IMR-90 (cell line): ENCODE measurements at places on chromosomes 3 and 15. TPM values are rescaled to one million over a fixed set of nuclear protein-coding genes. Genes with fewer than 3 reads are reported as not detected.
A peak's percentile ranks its signal among the peaks of the same experiment; 100 is the strongest.

DNA sequence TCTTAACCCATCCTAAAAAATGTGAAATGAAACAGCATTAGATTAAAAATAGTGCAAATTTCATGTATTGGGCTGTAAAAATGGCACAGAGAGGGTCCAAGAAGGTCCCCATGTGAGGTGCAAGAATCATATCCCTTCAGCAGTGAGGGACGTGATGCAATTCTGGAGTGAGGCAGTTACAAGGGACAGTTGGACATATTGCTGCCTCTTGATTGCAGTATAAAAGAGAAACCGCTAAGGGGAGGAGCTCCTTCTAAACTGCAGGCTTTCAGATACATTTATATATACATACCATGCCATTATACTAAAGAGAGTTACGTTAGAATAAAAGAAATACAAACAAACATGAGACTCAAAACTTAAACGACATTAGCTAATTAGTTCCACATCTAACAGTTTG is 304.2 kb upstream of the CTNNB1 start:
- no peak for DNase-seq

GRCh38 chr15:67899596-67900283 is 59.9 kb upstream of the RNU6-1 start:
- no peak for DNase-seq

DNA sequence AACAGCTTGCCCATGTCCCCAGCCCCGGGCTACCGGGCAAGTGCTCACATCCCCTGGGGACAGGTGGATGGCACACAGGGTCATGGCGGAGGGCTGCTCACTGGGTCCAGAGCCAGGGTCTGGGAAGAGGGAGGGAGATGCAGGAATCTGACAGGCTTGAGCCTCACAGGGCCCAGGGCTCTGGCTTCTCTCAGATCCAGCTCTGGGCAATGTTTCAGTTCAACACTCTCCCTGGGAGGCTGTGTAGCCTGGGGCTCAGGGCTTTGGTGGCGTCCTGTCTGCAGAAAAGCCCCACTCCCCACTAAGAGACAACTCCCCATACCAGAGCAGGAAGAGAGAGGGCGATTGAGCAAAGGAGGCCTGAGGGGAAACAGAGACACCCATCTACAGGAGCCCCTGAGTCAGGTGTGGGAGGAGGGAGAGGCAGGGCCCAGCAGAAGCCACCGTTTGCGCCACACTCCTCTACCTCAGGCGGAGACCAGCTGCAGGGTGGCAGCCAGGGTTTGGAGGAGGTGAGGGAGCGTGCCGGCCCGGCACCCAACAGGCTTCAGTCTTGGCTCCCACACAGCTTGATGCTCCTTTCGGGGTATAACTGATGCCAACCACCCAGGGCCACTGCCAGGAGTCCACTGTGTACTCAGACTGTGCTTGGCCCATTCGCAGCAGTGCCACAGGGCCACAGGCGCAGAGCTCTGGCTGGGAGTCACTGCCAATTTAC is 16.8 kb upstream of the SRP14 start:
- no peak for DNase-seq

DNA sequence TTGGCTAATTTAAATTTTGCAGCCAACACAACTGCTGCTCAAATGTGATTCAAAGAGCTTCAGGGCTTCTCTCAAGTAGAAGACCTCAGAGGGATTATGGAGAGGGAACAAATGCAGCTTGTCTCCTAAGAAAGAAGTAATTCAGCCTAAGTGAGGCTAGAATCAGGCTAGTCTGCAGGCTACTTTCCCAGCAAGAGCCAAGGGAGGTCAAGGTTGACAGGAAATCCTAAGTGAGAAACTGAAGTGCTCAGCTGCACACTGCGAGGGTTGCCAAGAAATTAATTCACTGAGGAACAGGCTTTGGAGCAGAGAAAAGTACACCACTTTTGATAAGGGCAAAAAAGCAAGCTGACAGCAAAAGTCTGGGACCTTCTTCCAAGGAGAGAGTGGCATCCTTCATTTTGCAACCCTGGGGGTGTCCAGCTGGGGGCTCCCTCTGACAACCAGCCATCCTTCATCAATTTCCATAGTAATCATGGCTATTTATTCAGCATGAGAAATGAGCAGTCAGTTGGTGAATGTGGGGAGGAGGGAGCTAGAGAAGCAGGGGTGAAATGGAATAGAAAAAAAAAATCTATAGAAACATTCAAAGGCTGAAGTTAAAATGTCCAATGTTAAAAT is 646.4 kb upstream of the ADAMTS9 start:
- DNase-seq: no peak

- no peak for DNase-seq
Observed at GRCh38 chr15:49040151-49040550, 6.1 kb downstream of the SECISBP2L start.

- DNase-seq: peak; percentile 90
Observed at GRCh38 chr3:126911162-126912026, 71.5 kb upstream of the PLXNA1 start.

DNA sequence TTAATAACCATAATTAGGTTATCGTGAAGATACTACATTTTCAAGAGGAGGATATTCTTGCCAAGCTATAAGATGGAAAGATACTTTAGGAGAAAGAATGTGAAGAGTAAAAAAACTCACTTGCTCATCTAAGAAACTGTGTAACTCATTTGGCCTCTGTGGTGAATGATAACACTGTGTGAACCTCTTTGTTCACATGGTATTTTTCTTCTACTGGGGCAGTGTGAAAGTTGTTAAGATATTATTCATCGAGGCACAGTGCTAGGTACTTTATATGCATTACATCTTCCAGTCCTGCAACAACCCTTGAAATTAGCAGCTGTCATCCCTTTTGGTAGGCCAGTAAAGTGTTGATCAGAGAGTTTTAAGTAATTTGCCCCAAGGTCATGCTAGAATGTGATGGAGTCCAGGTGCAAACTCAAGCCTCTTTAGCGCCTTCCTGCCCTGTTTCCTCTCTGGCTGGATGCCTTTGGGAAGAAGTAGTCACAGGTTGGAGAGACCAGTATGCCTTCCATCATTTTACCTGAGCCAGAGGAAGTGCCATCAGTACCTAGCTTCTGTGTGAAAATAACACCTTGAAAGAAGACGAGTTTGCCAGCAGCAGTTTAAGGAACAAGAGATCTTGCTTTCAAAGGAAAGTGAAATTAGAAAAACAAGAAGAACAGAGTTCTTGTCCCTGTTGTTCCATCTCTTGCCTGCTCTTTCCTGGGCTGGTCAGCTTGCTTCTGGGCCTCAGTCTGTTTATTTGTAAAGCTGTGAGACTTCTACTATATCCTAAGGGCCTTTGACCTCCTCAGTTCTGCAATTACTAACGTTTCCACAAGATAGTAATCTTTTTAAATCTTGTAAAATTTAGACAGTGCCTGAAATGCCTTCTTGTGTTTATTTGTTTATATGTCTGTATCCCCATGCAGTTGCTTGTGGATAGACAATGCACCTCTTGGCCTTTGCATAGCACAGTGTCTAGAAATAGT is 179.3 kb downstream of the FNDC3B start:
- peak; percentile 29 for DNase-seq

- no peak for DNase-seq
Observed at GRCh38 chr3:38147421-38147820, 9.0 kb downstream of the MYD88 start.

DNA sequence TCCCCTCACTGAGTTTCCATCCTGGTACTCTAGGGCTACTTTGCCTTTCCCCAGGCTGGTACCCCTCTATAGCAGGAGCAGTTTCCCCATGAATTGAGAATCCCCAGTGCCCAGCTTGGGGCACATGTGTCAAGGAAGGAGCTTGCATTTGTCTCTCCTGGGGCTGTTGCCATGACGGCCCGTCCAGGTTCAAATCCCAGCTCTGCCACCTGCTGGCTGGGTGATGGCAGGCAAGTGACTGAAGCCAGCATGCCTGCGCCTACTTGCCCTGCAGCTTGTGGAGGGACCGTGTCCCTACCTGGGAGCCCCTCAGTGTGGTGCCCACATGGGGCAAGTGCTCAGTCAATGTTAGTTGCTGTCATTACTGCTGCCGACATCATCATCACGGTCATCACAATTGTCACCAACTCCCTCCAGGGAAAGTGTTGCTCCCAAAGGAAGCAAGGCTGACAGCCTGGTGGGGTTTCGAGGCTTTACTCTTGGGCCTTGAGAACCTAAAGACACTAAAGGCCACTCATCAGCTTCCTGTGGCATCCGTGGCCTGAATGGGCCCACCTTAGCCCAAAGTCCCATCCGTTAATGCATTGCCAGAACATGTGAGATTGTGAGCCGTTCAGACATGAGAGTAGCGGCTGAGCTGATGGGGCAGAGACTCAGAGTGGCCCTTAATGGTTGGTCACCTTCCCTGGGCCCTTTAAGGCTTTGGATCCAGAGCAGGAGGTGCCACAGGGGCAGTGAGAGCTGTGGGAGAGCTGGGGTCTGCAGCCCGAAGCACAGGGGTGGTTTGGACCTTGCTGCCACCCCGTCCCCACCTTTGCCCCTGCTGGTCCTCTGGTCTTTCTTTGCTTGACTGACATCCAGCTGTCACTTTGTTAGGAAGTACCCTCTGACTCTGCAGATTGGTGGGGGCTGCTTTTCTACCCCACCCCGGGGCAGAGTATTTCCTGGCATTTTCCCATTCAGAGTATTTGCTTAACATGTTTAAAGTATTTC is 144.4 kb downstream of the DNAJB8 start:
- DNase-seq: peak; percentile 46

- DNase-seq: peak; percentile 61
Observed at GRCh38 chr15:48962662-48963523, 826 bp downstream of the SHC4 start.

The ARPP19 gene
- 65.2 and 118 TPM in 2 replicates for total RNA-seq

The CCDC39 gene
- total RNA-seq: not detected in 2 replicates

The C3orf22 gene
- total RNA-seq: not detected in 2 replicates

The DGKG gene
- 2.5 and 4.1 TPM in 2 replicates for total RNA-seq

The PHC3 gene
- total RNA-seq: 17.5 and 26.3 TPM in 2 replicates

The ITIH3 gene
- 0.72 and 1.1 TPM in 2 replicates for total RNA-seq

The HDDC3 gene
- total RNA-seq: 7.2 and 7.9 TPM in 2 replicates
